IMR-90 (cell line): ENCODE measurements at places on chromosomes 12 and 14. TPM values are rescaled to one million over a fixed set of nuclear protein-coding genes. Genes with fewer than 3 reads are reported as not detected.
A peak's percentile ranks its signal among the peaks of the same experiment; 100 is the strongest.

DNA sequence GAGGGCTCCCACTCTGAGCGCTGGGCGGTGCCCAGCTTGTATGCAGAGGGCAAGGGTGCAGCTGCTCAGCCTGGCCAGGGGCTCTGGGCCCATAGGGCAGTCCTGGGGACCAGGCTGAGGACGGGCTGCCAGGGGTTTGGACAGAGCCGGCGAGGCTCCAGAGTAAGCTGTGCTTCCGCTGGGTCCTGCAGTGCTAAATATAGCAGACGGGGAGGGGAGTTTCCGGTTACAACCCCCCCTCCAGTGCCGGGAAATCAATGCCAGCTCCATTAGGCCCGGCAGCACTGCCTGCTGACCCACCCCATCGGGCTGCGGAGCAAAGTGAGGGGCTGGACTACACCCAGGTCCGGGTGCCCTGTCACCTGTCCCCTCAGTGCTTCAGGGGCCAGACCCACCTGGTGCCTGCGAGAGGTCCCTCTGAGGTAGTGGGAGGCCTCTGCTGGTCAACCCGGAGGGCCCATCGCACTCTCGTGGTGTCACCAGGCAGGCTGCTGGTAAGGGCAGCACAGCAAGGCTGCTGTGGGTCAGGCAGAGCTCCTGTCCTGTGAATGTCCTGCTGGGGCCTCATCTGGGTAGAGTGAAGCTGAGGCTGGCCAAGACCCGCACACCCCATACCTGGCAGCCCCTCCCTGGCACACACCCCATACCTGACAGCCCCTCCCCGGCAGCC, 2.6 kb upstream of the JAG2 start:
- DNase-seq = no peak

Gene ARF3
- 97.7 and 103 TPM in 2 replicates for total RNA-seq

DNA sequence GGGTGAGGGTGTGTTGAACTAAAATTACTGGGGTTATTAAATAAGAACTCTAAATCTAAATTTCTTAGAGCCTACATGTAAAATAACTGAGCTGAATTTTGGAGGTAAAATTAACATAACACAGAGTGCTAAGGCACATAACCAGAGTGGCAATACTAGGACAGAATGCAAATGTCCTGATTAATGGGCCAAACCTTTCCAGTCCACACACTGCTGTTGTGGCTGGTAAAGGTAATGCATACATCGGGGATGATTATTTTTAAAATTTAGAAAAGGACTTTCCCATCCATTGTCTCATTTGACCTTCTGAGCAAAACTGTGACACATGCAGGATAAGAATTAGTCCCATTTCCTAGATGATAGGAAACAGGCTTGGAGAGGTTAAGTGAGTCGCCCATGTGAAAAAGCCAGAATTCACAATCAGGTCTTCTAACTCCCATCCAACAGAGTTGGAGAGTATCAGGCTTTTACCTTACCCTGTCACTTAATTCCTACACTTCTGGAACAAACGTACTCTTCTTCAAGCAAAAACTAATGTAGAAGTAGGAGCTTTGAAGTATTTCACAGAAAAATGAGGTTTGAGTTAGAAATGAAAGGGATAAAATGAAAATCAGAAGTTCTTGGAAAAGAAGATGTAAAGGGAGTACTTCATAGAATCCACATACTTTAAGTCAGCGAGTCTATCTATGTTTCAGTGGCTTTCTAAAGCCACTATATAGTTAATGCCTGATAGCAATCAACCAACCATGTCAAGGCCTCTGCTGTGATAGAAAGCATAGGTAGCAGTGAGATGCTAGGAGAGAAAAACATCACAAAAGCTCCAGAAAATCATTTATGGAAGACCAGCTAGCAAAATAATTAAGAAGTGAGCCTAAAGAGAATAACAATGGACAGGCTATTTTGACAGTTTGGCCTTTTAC, 334.9 kb upstream of the DIO2 start:
- DNase-seq = no peak

DNA sequence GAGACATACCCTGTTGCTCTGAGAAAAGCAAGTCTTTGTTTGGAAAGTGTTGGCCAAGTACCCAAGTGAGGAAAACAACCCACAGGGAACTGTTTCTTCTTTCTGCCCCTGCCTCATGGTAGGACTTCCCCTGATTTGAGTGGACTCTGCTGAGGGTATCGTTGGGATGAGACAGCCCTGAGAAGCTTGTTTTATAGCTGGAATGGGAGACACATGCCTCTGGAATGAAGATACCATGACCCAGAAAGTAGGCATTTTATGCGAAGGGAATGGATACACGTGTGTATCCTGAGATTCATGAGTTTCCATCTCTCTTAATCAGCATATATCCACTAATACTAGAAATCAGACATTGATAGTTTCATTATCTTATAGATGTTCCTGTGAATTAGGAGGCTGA, 382.3 kb downstream of the ATP23 start:
- peak; percentile 12 for DNase-seq

DNA sequence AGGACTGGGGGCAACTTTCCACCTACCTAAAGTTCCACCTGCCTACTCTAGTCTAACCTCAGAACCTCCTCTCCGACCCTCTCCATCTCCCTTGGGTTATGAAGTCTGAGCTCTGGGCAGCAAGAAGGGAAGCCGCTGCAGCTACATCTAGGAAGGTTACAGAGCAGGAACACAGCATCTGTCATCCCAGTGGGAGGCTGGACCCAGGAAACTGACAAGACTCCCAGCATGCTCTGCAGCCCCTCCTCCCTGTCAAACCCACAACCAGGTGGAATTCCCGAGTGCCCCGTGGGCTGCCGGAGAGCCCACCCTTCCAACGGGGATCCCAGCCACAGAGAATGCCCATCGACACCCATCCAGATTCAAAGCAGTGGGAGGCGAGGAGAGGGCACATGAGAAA, 2.1 kb downstream of the TESC start:
- no peak for DNase-seq

GRCh38 chr14:90239139-90239538, 17.2 kb upstream of the PSMC1 start:
- no peak for DNase-seq

GRCh38 chr12:95623554-95624170, 72.4 kb upstream of the USP44 start:
- peak; percentile 89 for DNase-seq

- DNase-seq = no peak
These were observed 63.1 kb downstream of the ARMH4 start for GRCh38 chr14:58088961-58089360.

DNA sequence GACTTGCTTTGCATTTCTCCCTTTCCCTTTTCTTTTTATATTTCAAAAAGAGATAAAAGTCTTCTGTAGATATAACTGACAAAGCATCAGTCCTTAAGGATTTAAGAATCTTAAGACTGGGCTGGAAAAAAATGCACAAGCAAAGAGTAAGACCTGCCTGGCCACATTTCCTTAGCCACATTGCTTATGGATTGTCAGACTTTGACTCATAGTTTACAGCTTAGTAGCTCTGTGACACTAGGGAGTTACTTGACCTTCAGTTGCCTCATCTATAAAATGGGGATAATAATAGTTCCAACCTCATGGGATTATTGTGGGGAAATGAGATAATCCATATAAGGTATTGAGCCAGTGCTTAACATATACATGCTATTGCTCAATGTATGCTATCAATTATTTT, 66.4 kb upstream of the STK38L start:
- DNase-seq = peak; percentile 80

- DNase-seq = no peak
These were observed 4.8 kb upstream of the NGDN start for GRCh38 chr14:23464700-23465099.

DNA sequence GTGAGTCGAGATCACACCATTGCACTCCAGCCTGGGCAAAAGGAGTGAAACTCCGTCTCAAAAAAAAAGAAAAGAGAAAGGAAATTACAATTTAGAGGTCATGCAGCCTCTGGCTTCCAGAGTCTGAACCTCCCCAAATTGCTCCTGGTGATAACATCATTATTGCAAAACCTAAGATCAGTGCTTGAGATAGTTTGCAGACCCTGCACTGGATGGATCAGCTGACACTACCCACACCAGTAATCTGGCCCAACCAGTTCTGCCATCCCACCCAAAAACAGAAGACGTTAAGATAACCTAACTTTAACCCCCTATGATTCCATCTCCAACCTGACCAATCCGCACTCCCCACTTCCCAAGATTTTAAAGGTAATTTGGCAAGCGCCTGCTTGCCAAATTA, 353.7 kb upstream of the DIO2 start:
- DNase-seq = no peak

Gene PLEKHA5
- 12.2 and 16.1 TPM in 2 replicates for total RNA-seq

Gene RPL10L
- total RNA-seq = not detected in 2 replicates

Gene ORAI1
- 3.9 and 4.4 TPM in 2 replicates for total RNA-seq

- DNase-seq = no peak
These were observed 20.6 kb downstream of the PKP2 start for GRCh38 chr12:32876004-32876403.

DNA sequence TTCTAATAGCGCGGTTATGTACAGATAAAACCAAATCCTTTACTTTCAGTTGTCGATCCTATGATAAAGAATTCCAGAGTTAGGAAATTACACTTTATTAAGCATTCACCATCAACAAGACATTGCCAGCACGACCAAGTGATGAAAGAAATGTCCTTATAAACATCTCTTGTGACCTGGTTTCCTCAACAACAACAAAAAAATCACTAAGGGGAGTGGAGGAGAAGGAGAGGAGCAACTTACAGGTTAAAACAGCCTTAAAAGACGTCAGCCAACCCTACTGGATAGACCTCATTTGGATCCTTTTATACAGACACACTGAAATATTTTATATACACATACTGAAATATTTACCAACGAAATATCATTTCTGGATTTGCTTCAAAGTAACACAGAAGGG, 22.8 kb downstream of the SART3 start:
- DNase-seq = no peak

GRCh38 chr12:5739917-5740316, 205.1 kb downstream of the ANO2 start:
- no peak for DNase-seq

DNA sequence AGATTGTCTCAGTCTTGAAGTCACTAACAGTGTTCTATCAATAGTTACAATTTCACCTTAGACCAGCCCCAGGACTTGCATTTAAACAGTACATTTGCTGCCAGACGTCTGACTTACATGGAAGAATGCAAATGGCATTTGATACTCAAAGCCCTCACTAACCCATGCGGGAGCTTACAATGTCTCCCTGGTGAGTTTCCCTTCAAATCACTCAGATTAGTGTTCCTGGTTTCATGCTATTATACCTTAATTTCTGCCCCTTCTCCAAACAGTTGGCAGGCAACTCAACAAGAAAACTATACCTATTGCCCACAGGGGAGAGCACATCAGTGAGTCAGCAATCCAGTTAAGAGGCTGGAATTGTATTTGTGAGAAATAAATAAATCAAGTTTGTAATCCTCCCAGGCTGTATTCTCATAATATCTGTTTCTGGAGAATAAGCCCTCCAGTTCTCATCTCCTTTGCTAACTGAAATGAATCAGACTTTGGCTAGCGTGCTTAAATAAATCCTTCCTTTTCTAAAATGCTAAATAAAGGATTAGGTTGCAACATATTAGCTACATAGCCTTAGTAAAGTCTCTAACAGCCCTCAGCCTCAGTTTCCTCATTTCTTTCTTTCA, 23.7 kb downstream of the GSTZ1 start:
- peak; percentile 59 for DNase-seq

GRCh38 chr12:104133866-104134265, 4.1 kb downstream of the NFYB start:
- peak; percentile 41 for DNase-seq

GRCh38 chr12:3752096-3752709, 706 bp downstream of the CRACR2A start:
- no peak for DNase-seq

Gene DEPDC4
- 0.72 and 7.5 TPM in 2 replicates for total RNA-seq

DNA sequence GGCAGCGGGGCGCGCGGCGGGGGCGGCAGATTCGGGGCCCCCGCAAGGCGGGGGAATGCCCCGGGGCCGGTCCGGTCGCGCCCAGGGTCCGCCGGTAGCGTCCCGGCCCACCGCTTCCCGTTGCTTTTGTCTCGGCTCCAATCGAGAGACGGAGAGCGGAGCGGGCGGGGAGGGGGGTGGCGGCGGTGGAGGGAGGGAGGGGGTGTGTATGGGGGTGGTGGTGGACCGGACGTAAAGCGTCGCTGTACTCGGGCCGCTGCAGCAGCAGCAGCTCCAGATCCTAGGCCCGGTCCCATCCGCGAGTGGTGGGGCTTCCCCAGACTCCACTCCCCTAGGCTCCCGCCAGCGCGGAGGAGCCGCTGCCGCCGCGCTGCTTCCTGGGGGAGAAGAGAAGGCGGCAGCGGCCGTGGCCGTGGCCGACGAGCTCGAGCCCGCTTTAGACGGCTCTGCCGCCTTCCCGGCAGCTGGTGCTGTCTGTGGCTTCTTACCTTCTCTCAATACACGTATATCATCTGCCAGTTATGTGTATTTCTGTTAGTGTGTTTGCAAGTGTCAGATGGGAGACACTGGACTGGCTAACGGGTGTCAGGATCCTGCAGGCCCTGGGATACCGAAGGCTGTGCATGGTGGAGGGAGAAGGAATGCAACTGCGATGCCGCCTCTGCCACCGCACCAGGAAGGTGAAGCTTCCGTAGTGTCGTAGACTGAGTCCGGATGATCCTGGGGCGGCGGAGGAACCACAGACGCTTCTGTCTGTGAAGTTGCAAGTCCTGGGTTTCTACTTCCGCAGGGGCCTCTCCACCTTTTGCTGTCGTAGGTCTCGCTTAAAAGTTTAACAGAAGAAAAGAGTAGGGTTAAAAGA, 508 bp downstream of the CNOT2 start:
- peak; percentile 61 for DNase-seq

GRCh38 chr14:34956931-34957330, 25.9 kb upstream of the SRP54 start:
- DNase-seq = no peak
